Activated T-cell treated with anti-CD3 and anti-CD28 coated beads for 4 hours (primary cell): ENCODE measurements at places on chromosomes 12 and 14.
A peak's percentile ranks its signal among the peaks of the same experiment; 100 is the strongest.

DNA sequence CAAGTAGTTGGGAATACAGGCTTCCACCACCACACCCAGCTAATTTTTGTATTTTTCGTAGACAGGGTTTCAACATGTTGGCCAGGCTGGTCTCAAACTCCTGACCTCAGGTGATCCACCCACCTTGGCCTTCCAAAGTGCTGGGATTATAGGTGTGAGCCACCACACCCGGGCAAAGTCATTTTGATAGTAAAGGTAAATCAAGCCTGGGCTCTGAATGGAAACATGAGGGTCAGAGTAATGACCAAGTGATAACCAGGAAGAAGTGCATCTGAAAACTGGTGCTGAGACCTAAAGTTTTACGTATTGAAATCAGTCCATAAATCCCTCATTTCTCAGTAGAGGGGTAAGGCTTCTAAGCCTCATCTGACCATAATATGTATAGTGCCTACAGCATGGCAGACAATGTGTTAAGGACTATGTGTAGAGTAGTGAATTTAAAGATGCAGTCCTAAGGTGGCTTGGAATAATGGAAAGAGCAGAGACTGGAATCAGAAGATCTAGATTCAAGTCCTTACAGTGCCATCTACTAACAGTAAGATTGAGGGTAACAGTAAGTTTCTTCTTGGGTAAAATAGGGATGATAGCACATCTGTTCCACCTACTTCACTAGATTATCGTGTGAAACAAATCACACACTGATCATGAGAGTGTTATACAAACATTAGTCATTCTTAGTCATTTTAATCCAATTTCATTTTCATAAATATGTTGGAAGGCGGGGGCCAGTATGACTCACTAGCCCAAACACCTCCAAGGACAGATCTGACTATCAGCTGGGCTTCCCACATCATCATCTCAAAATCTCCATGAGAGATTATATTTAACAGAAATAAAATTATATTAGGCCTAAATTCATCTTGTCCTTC, 11.2 kb downstream of the MAP4K5 start:
- peak; percentile 31 for DNase-seq

- no peak for DNase-seq
These were observed 989.1 kb upstream of the TMEM132C start for GRCh38 chr12:127277882-127278281.

DNA sequence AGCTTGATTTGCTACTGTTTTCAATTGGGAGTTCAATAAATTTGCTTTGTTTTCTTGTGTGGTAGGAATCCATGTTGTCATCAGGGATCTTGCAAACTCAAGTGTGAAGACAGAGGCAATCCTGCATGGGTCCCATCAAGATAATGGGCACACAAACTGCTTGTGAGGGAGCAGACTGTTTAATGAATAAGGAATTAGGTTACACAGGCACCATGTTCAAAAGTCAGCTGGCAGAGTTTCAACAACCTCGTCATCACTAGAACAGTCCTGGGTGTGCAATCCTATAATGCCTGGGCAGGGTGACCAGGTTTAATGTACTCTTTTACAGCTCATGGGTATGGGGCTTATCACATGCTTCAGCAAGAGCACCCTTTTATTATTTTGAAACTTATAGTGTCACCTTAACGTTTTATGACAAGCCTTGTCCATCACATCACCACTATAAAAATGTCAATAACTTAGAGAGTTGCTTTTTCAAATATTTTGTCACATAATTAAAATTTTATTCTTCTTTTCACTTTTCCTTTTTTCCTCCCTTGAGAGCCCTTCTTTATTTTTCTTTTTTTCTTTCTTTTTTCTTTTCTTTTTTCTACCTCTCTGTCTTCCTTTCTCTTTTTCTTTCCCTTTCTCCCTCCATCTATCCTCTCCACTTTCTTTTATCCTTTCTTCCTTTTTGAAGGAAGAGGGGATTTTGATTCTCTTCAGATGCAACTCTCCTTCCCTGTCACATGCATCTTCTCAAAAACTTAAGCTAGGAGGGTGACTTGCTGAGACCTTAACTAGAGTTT, 252.2 kb upstream of the ATP2B1 start:
- no peak for DNase-seq

- no peak for DNase-seq
These were observed 120.7 kb upstream of the C14orf180 start for GRCh38 chr14:104458845-104459244.

GRCh38 chr14:70027785-70028428, 148.7 kb downstream of the SMOC1 start:
- peak; percentile 40 for DNase-seq

- no peak for DNase-seq
These were observed 76.5 kb upstream of the AMIGO2 start for GRCh38 chr12:47156167-47156736.

DNA sequence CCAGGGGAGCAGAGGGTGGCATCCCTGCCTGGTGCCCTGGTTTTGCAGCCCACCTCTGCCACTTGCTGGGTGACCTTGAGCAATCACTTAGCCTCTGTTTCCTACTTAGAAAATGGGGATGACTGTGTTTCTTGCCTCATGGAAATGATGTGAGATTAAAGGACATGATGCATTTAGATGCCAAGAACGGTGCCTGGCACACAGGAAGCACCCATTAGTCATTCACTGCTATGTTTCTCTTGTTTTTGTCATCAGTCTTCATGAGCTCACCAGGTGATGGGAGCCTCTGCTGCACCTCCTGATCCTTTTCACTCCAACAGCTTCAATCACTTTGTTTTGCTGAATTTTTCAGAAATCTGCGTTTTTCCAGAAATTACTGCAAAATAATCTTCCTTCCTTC, 23.6 kb upstream of the ATF1 start:
- DNase-seq = no peak

DNA sequence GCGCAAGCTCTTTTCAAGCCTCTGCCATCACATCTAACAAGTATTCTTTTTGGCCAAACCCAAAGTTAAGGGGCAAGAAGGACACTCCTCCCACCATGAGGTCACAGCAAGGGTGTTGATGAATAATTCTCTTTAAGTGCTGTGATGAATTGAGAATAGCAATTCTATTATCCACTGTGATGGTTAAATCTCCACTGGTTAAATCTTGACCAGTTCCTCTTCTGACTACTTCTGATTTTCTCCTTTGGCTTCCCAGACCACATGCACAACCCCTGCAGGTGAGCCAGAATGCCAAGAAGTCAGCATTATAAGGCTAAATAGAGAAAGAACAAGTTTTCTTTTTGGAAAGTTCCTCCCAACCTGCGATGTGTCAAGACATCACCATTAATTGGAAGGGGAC, 90.6 kb upstream of the BCL2L14 start:
- DNase-seq = no peak

DNA sequence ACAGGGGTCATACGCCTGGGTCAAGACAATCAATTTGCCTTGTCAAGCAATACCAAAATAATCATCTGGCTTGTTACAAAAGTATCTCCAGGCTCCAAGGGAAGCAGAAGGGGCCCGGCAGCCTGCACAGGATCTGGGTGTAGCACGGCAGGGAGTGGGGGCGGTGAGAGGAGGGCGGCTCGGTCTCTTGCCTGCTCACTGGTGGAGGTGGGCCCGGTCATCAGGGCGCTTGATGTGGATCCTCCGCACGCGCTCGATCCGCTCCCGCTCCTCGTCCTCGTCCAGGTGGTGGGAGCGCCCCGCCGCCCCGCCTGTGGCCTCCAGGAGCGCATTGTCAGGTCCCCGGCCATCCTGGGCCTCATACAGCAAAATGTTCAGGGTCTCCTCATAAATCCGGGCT, 25.7 kb downstream of the KCTD10 start:
- no peak for DNase-seq

DNA sequence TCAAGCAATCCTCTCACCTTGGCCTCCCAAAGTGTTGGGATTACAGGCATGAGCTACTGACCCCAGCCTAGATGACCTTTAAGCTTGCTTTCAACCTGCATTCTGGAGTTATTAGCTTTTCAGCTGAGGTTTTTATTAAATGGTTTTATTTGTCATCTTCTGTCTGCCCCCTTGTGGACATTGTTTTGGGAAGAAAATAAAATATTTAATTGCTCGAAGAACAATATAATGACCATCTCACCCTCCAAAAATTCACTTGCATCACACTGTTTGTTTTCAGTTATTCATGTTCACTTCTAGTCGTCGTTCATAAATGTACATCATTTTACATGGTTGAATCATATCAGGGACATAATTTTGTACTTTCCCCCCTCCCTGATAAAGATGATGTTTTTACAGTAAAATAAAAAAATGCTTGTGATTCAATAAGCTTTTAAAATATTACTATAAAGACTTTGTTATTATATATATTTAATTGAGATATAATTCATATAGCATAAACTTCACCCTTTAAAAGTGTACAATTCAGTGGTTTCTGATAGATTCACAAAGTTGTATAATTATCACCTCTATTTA, 10.1 kb upstream of the SPATS2 start:
- DNase-seq = no peak

DNA sequence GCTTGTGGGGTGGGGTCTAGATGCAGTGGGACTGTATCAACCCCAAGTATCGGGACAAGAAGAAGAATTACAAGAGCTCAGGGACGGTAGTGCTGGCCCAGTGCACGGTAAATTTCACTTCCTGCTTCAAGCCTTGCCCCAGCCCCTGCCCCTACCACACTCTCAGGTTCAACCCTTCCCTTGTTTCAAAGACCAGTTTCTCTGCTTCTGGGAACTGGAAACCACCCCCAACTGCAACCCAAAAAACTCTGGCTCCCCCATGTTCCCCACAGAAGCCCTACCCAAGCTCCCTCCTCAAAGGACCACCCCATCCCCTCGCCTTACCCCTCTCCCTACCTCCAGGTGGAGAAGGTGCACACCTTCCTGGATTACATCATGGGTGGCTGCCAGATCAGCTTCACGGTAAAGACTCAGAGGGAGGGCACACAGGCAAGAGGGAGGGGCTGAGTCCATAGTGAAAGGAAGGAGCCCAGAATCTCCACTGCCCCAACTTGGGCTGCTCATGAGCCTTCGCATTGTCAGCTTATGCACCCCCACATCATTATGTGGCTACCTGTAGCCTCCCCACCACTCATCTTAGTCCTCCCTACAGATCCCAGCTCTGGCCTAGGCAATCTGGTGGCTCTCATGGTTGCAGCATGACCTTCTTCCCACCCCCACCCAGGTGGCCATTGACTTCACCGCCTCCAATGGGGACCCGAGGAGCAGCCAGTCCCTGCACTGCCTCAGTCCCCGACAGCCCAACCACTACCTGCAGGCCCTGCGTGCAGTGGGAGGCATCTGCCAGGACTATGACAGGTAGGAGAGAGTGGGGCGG, 4.3 kb downstream of the CPNE6 start:
- DNase-seq = no peak

- DNase-seq = peak; percentile 9
These were observed 25.9 kb upstream of the LGALS3 start for GRCh38 chr14:55103005-55103640.
